ENCODE measurements at places on chromosomes 6 and 20. TPM values are rescaled to one million over a fixed set of nuclear protein-coding genes. Genes with fewer than 3 reads are reported as not detected.

Gene BHLHE23
- not detected for total RNA-seq

Gene TNNC2
- total RNA-seq = not detected

Gene MYLK4
- total RNA-seq = 0.41 TPM

Gene CST5
- total RNA-seq = not detected

Gene SLC25A27
- total RNA-seq = 30.2 TPM

Gene LRP11
- 30.6 TPM for total RNA-seq

Gene TSPO2
- total RNA-seq = 0.82 TPM

Gene TREM1
- total RNA-seq = not detected

Gene CBFA2T2
- 24.9 TPM for total RNA-seq

Gene PAX1
- total RNA-seq = not detected

GRCh38 chr6:2809015-2809414 is 32.6 kb downstream of the SERPINB1 start:
- no peak for DNase-seq

GRCh38 chr6:147675281-147675680 is 166.8 kb downstream of the SAMD5 start:
- no peak for DNase-seq

DNA sequence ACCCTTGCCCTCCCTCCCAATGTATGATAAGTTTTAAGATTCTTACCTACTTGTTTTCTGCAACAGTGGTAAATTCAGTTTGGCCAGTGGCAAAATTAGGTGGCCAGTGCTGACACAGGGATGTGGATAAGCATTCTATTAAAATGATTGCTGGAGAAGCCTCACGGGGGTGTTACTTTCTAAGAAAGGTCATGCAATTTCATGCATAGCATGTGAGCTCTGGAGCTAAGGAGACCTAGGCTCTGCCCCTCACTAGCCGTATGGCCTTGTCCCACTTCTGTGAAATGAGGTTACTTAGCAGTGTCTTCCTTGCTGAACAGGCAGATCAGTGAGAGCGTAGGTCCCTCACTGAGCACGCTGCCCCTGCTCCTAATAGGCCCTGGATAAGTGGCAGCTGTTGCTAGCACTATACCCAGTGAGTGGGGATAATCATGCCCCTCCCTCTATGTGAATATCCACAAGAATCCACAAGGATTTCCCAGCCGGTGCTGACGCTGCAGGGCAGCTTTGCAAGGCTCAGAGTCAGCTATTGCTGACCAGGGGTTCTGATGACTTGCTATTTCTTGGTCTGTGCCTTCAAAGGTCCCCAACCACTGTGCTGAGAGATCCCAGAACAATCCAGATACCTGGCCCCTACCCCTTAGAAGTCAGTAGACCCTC is 86.5 kb upstream of the MRPS10 start:
- DNase-seq = no peak

DNA sequence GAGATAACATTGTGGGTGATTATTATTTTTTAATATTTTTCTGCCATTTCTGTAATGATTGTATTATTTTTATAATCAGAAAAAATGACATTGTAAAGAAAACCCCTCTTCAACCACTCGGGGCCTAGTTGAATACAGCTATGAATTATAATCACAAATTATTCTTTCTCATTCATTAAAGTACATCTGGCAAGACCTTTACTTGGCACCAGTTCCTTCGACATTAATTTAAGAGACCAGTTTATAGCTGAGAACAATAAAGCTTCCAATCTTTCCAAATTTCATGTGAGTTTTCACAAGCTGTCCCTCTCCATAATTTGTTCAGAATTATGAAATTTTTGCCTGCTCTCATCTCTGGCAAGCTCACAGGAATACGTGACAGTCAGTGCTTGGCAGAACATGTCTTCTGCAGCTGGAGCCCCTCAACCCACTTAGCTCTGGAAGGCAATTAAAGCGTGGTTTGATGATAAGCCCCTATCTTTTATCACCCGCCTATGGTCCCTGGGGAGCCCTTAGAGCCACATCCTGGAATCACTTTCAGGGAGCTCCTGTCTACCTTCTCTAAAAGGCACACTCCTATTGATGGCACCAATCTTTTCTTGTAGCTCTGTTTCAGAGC is 237.2 kb upstream of the PRND start:
- DNase-seq = no peak

DNA sequence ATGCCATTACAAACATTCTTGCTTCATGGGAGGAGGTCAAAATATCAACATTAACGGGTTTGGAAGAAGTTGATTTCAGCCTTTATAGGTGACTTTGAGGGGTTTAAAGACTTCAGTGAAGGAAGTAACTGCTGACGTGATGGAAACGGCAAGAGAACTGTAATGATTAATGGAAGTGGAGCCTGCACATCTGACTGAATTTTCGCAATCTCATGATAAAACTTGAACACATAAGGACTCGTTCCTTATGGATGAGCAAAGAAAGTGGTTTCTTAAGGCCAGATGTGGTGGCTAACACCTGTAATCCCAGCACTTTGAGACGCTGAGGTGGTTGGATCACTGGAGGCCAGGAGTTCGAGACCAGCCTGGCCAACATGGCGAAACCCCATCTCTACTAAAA is 226.1 kb downstream of the BCAS1 start:
- no peak for DNase-seq

DNA sequence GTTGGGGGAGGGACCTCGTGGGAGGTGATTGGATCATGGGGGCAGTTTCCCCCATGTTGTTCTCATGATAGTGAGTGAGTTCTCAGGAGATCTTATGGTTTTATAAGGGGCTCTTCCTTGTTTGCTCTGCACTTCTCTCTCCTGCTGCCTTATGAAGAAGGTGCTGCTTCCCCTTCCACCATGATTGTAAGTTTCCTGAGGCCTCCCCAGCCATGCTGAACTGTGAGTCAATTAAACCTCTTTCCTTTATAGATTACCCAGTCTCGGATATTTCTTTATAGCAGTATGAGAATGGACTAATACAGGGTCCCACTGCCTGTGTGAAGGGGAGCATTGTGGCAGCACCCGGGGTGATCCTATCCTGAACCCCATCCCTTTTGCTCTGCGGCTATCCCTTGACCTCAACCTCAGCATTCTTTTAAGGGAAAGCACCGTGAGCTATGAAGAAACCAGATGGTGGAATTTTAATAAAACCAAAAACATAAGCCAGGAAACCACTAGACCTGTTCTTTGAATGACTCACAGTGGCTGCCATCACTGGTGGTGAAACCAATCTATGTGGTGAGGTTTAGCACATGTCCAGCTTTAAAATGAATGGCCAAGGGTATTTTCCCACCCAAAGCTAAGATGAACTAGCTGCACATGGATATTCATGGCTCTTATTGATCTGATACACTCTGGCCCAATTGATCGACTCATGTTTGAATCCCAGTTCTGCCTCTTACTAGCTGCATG is 62.2 kb downstream of the ZDHHC14 start:
- DNase-seq = no peak

- no peak for DNase-seq
Observed at GRCh38 chr6:827431-827830, 134.5 kb upstream of the EXOC2 start.

DNA sequence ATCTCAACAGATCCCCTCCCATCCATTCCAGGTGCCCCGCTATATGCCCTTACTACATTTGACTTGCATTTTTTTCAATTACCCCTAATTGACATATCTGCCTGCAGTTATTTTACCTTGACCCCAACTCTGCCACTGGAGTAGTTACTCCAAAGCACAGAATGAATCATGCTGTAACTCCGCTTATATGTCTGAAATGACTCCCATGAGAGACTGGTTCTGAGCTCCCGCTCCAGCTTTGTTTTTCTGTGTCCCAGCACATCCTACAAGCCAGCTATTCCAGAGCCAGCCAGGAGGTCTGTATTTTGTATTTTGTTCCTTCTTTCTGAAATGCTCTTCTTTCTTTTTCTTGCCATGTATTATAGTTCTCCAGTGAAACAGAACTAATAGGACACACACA is 10.9 kb upstream of the NOX3 start:
- DNase-seq = no peak

GRCh38 chr20:62149532-62150309 is 6.2 kb downstream of the SS18L1 start:
- no peak for DNase-seq

GRCh38 chr6:4736371-4736873 is 39.8 kb upstream of the CDYL start:
- DNase-seq = no peak
